ENCODE measurements at places on chromosomes 6 and 20.

GRCh38 chr6:90121982-90122381 is 174.7 kb downstream of the BACH2 start:
- DNase-seq, result no peak

DNA sequence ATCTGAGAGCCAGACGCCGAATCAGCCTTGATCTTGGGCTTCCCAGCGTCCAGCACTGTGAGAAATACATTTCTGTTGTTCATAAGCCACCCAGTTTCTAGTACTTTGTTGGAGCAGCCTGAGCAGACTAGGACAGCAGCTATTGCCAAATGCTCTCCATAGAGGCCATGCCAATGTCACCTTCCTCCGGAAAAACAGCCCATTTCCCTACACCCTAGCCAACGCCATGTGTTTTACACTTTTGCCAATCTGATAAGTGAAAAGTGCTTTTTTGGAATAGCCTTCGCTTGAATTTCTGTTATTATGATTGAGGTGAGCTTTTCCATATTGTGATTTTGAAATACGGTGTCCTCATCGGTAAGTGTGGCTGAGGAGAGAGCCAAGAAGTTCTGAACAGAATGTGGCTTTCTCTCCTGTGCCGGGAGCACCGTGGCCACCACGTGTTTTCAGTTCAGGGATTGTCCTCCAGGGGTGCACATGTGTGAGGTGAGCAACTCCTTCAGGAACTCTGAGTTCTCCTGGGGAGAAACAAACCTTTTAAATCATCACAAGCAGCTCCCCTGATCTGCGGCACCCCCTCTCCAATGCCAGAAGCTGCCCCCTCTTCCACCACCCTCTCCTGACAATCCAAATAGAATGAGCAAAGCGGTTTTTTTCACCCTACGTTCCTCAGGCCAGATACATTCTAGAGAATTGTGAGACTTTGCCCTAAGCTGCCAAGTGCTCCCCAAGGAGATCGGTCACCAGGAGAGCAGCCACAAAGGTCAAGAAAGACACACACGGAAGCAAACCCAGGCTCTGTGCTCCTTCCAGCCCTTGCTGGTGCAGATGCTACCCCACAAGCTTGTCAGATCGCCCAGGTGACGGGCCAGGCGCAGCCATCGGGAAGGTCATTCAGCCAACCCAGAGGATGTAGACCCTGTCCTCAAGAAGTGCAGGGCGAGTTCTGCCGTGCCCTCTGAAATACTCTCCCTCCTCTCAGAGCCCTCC is 36.0 kb downstream of the TAF8 start:
- DNase-seq, result no peak

DNA sequence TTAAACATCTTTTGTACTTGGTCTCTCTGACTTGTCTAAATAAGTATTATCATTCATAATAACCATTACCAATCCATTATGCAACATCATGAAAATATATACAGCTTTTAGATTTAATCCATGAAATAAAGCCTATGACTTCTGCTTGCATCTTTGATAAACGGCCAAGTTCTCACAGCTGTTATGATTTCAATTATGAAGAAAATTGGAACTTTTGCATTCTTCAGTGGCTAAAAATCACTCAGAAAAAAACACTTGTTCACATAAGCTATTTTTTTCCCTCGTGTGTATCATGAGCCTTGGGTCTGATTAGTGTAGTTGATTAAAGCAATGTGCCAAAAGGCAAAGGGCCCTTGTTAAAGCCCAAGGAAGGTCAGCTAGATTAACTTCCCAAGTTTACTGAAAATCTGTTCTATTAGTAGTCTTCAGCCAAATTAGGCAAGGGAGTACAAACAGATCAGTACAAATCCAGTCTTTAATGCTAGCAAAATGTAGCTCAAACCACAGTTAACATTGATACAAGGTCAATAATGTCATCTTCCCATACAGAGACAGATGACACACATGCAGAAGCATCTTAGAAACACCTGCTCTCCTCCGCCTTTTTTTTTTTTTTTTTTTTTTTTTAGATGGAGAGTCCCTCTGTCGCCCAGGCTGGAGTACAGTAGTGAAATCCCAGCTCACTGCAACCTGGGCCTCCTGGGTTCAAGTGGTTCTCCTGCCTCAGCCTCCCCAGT is 69.9 kb downstream of the SGK1 start:
- no peak for DNase-seq

DNA sequence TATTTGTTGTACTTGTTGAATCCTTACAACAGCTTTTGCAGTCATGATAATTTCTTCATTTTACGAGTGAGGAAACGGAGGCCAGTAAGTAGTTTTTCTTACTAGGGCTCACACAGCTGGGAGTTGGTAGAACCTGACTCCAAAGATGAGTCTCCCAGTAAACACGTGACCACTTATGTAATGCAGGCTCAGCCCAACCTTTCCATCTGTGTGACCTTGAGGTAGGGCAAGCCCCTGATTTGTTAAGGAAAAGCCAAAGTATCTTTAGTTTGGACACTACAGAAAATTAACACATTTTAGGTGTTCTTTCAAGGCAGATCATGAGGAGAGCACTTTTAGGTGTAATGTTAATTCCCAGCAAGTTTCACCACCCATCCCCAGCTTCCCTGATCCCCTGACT is 111.3 kb downstream of the LRRC1 start:
- no peak for DNase-seq

DNA sequence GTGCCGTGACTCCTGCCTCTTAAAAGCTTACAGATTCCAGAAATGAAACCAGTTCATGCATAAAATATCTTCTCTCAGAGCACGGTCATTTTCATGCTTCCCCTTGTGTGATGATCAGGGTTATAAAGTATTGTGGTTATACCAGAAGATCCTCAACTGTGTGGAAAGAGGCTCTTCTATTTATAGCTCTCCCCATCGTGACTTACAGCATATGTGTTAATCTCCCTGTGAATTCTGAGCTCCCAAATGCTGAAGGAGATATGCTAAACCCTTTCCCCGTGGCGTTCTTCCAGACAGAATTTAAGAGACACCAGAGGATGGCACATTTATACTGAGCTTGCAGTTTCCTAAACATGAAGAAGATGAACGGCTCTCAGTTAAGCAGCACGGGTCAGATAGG is 158.8 kb downstream of the CDH26 start:
- no peak for DNase-seq

- peak; percentile 78 for DNase-seq
Measured at GRCh38 chr6:35468181-35468979, at the start of gene RPL10A. TSS of gene RPL10A (plus strand) at chr6:35468401. CDS start at chr6:35468435, 34 bp downstream.

GRCh38 chr6:165218829-165219228 is 90.6 kb downstream of the C6orf118 start:
- no peak for DNase-seq

Measured in non-pigmented ciliary epithelial cell (primary cell).